Posterior vena cava (tissue), 2 donors: ENCODE measurements at places on chromosomes 6 and 20. TPM values are rescaled to one million over a fixed set of nuclear protein-coding genes. Genes with fewer than 3 reads are reported as not detected.

The GNAS gene
- total RNA-seq, result 700 TPM

The SFTA2 gene
- 0.29 TPM for total RNA-seq

The TNFRSF6B gene
- total RNA-seq, result 7.0 TPM

The CDC25B gene
- total RNA-seq, result 24.2 TPM

The CCDC170 gene
- total RNA-seq, result 1.7 TPM

The ENPP3 gene
- total RNA-seq, result 0.48 TPM

The LY6G6F gene
- not detected for total RNA-seq

The TINAG gene
- not detected for total RNA-seq

The LHFPL5 gene
- total RNA-seq, result not detected

The LIME1 gene
- 4.9 TPM for total RNA-seq

The EPHA7 gene
- total RNA-seq, result 0.19 TPM

The GATA5 gene
- total RNA-seq, result 3.8 TPM

The TFAP2C gene
- 0.38 TPM for total RNA-seq

The PLN gene
- 277 TPM for total RNA-seq

The LKAAEAR1 gene
- not detected for total RNA-seq

The SLC35D3 gene
- not detected for total RNA-seq

The SS18L1 gene
- 9.7 TPM for total RNA-seq

The SLC17A3 gene
- not detected for total RNA-seq

The NFATC2 gene
- total RNA-seq, result 4.4 TPM

The MUC22 gene
- total RNA-seq, result not detected

The RAET1G gene
- total RNA-seq, result 0.74 TPM

The OLIG3 gene
- total RNA-seq, result not detected
